ENCODE measurements at places on chromosomes 4 and X. TPM values are rescaled to one million over a fixed set of nuclear protein-coding genes. Genes with fewer than 3 reads are reported as not detected.
A peak's percentile ranks its signal among the peaks of the same experiment; 100 is the strongest.

DNA sequence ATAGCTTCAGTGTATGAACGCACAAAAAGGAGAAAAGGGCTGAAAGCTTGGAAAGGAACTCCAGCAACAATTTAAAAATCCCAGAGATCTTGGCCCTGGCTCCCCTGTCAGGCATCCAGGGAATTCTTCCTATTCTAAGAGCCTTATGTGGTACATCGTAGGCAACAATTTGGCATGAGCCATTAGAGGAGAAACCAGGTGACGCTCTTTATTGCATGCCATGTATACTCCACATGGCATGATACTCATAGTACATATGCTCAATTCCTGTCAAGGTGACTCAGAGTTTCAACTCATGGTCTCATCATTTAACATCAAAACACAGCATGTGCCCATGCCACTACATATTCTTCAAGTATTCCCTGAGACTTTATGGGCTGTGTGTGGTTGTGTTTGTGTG lies 191.3 kb downstream of the OR13H1 start:
- H3K27me3 ChIP-seq, result no peaks in the 10 kb centered on the region
- no peak overlapping the region for H3K4me3 ChIP-seq
- no peaks in the 10 kb centered on the region for H3K36me3 ChIP-seq
- peak overlapping the region; percentile 13 for H3K27ac ChIP-seq
- no peaks in the 10 kb centered on the region for H3K4me1 ChIP-seq
- DNase-seq, result no peak

DNA sequence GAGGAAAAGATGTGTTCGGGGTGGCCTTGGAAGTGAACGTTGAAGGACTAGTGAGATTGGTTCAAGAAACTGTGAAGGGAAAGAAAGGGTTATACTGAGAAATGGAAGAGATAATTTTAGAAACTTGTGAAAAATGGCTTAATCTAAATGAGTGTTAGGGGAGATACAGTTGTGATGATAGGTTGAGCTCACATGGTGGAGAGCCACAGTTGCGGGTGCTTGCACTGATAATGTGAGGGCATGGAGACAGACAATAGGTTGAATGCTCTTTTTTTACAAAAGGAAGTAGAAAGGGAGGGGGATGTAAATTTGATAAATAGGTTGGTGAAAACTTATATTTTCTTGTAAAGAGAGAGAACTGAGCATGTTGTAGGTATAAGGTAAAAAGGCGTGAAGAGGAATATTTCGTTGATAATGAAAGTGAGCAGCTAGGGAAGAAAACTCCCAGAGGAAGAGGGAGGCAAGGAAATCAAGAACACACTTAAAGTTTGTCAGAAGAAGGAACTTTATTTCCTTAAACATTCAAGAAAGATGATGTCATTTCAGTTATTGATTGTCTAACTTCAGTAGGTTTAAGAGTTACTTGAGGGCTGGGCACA lies 8.2 kb downstream of the AREG start:
- no peak overlapping the region for H3K27ac ChIP-seq
- no peak for DNase-seq
- H3K4me1 ChIP-seq, result no peaks in the 10 kb centered on the region
- no peaks in the 10 kb centered on the region for H3K27me3 ChIP-seq
- H3K36me3 ChIP-seq, result no peaks in the 10 kb centered on the region
- no peak overlapping the region for H3K4me3 ChIP-seq

DNA sequence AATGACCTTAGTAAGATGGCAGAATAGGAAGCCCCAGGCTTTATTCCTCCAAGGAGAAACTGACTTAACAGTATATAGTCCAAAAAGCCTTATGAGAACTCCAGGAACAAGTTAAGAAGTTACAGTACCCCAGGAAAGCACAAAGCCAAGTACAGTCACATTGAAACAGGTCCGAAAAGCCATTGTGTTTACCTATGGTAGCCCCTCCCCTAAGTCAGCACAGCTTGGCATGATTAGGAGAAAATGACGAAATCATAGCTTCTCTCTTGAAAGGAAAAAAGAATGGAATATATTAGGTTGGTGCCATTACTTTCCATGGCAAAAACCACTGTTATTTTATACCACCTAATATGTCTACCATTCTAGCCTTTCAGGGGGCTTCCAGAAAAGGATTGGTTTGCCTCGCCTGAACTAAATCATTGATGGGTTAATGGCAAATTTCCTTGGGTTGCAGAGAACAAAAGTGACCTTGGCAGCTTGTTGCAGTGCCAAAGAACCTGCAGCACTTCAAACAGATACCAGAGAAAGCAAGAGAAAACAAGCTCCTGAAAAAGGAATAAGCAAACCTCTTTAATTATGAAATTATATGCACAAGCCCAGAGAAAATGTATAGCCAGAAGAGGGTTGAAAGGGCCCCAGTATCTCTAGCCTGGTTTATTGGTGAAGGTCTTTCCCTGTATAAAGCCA lies 130.6 kb downstream of the PTCHD1 start:
- H3K4me1 ChIP-seq, result no peaks in the 10 kb centered on the region
- no peak overlapping the region for H3K4me3 ChIP-seq
- no peak overlapping the region for H3K27ac ChIP-seq
- no peaks in the 10 kb centered on the region for H3K27me3 ChIP-seq

GRCh38 chr4:17583941-17584340 lies 6.9 kb downstream of the LAP3 start:
- no peak overlapping the region for H3K4me3 ChIP-seq
- H3K4me1 ChIP-seq, result no peaks in the 10 kb centered on the region
- no peak overlapping the region for H3K27ac ChIP-seq
- H3K27me3 ChIP-seq, result no peaks in the 10 kb centered on the region
- H3K36me3 ChIP-seq, result no peaks in the 10 kb centered on the region

DNA sequence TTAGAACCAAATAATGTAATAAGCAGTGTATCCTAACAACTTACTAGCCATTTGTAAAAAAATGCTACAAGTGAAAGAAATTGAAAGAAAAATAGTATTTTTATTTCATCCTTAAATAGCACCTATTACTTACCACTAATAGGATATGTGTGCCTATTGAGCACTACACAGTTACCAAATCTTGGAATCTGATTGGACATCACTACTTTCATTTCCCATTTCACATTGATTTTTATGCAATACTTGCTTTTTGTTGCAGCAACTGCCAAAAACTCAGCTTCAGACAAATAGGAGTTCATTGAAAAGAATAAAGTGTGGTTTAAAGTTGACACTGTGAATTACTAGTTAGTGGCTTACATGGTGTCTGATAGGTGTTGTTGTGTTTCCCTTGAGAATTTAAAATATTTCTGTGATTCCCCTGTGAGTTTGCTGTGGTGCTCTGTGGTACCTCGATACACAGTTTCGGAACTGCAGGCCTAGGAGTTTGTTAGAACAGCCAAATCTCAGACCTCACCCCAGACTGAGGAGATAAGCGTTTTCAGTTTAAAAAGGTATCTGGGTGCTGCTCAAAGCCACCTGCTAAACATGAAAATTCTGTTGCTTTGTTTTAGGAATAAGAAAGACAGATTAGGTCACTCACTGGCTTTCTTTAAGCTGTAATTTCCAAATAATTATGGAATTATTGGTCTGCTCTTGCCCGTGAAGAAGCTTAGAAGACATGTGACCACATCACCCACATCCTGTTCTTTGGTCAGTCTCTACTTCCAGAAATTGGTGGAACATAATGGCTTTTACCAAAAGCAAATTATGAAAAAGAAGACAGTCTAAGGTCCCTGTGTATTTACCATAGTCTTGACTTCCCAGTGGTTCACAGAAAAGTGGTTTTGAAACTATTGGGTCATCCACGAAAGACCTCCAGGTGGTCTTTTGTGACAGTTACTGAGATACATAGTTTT lies 97.8 kb downstream of the SYTL5 start:
- H3K27me3 ChIP-seq, result no peaks in the 10 kb centered on the region
- H3K4me1 ChIP-seq, result no peaks in the 10 kb centered on the region
- H3K36me3 ChIP-seq, result no peaks in the 10 kb centered on the region
- DNase-seq, result no peak
- no peak overlapping the region for H3K4me3 ChIP-seq
- no peak overlapping the region for H3K27ac ChIP-seq

The DUSP9 gene
- 0.74 TPM for total RNA-seq

DNA sequence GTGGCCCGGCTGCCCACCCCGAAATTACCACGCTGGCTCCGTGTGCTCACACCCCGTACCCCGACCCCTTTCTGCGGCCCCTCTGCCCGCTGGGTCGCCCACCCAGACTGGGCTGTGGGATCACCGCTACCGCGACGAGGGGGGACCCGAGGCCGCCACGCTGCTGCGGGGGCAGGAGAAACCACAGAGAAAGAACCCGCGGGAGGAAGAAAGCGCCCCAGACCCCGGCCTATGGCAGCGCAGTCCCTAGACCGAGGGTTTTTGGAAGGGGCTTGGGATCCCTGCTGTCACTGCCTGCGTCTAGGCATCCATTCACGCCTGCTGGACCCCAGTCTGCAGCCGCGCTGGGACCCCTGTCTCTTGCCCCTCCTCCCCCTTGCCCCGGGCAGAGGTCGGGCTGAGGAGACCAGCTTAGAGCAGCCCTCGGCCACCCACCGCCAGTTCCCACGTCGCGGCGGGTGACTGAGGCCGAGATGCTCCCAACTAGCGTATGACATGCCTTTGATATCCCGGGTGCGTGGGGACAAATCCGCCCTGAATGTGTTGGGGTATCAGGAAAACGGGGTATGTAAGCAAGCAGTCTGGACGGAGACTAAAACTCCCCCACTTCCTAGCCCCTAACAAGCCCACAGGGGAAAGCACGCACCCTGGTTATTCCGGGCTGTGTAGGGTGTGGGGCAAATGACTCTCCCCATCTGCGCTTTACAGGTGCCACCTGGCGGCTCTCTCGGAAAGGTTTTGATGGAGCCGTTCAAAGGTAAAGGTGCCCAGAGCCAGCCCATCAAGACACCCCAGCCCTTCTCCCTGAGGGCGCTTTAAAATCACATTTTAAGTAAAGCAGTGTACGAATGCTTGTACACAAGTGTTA lies 862 bp upstream of the INPP4B start:
- no peaks in the 10 kb centered on the region for H3K36me3 ChIP-seq
- peaks cover 5% of the 10 kb centered on the region for H3K4me1 ChIP-seq
- no peak for DNase-seq
- peak overlapping the region; percentile 73 for H3K27ac ChIP-seq

DNA sequence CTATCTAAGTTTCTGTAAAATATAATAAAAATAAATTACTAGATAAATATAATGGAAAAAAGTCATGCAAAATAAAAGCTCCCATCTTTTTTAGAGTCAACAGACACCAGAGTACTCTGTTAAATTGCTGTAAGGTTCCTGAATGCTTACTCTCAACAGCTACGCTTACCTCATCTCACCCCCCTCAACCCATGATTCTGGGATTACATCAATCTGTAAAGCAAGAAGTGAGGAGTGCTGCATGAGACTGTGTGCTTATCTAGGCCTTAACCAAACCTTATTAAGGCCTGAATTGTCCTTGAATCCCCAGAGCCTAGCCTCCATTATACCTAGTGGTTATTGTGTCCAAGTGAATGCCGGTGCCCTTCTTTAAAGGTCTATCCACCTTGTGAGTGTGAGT lies 735.8 kb downstream of the RPA4 start:
- no peaks in the 10 kb centered on the region for H3K36me3 ChIP-seq
- no peaks in the 10 kb centered on the region for H3K27me3 ChIP-seq
- no peak for DNase-seq
- H3K27ac ChIP-seq, result no peak overlapping the region

GRCh38 chr4:184850431-184851199 lies 24.8 kb upstream of the ACSL1 start:
- H3K36me3 ChIP-seq, result no peaks in the 10 kb centered on the region
- DNase-seq, result no peak
- no peaks in the 10 kb centered on the region for H3K27me3 ChIP-seq
- H3K4me1 ChIP-seq, result peaks cover 1% of the 10 kb centered on the region
- no peak overlapping the region for H3K27ac ChIP-seq

DNA sequence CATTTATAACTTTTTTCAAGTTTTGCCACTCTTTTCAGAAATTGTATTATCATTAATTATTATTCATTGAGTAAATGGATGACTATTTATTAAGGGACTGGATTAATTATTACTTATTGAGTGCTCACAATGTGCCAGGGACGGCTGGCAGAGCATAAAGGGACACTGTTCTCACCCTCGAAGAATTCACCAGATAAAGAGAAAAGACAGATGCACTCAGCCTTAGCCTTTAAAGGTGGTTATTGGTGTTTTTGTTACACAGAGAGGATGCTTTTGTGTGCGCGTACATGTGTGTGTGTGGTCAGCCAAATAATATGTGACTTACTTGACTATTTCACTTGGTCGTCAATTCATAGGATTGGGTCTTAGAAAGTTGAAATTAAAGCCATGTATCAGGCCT lies 187.0 kb downstream of the ANTXR2 start:
- H3K27ac ChIP-seq, result no peak overlapping the region
- H3K36me3 ChIP-seq, result no peaks in the 10 kb centered on the region
- H3K4me1 ChIP-seq, result no peaks in the 10 kb centered on the region
- no peak overlapping the region for H3K4me3 ChIP-seq
- DNase-seq, result no peak

Data from vagina (tissue), 2 donors.